ENCODE measurements at places on chromosomes 4 and X.

DNA sequence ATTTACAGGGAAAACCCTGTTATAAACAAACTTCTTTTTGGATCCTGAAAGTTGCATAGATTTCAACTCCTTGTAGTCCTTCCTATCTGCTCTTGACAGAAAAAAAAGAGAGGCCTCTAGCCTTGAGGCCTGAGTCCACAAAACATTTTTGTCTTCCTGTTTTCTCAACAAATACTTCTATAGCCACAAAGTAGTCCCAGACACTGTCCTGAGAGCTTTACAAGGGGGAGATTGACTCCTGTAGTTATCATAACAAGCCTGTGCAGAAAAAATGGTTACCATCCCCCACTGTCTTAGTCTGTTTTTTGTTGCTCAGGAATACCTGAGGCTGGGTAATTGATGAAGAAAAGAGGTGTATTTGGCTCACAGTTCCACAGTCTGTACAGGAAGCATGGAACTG, 35.2 kb downstream of the PCDH7 start:
- no peak for DNase-seq

- DNase-seq, result no peak
These were observed 138.6 kb upstream of the NKX1-1 start for GRCh38 chr4:1544861-1545281.

DNA sequence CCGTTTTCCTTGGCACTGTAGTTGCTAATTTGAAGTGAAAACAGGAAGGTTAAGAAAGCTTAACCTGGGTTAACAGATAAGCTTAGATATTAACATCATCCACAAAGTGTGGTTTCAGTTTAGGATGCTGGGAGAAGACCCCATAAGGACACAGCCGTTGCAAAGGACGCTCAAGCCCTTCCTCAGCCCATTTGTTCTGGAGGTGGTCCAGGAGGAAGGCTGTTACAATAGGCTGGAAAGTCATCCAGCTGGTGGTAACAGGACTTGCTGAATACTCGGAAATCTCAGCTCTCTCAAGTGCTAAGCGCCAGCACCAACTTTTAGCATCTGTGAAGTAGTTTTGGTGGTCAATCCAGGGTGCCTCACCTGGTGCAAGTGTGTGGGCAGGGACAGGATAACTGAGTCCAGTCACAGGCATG, 14.2 kb downstream of the CHST7 start:
- DNase-seq, result no peak

GRCh38 chr4:65589331-65589730, 81.0 kb downstream of the EPHA5 start:
- no peak for DNase-seq

DNA sequence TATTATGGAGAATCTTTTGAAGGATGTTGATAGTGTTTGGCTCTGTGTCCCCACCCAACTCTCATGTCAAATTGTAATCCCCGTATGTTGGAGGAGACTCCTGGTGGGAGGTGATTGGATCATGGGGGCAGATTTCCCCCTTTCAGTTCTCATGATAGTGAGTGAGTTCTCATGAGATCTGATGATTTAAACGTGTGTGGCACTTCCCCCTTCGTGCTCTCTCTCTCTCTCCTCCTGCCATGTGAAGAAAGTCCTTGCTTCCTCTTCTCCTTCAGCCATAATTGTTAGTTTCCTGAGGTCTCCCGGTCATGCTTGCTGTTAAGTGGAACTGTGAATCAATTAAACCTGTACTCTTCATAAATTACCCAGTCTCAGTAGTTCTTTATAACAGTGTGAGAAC, 166.1 kb upstream of the NUDT6 start:
- DNase-seq, result no peak

DNA sequence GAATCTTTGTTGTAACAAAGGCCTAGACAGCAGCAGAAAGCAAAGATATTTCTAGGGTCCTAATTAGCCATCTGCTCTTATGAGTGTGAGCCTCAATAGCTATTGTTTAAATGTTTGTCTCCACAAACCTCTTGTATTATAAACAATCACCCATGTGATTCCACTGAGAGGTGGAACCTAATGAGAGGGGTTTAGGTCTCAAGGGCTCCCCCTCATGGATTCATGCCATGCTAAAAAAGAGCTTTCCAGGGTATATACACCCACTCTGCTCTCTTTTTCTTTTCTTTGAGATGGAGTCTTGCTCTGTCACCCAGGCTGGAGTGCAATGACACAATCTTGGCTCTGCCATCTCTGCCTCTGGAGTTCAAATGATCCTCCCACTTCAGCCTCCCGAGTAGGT, 42.1 kb downstream of the TRIM61 start:
- no peak for DNase-seq

DNA sequence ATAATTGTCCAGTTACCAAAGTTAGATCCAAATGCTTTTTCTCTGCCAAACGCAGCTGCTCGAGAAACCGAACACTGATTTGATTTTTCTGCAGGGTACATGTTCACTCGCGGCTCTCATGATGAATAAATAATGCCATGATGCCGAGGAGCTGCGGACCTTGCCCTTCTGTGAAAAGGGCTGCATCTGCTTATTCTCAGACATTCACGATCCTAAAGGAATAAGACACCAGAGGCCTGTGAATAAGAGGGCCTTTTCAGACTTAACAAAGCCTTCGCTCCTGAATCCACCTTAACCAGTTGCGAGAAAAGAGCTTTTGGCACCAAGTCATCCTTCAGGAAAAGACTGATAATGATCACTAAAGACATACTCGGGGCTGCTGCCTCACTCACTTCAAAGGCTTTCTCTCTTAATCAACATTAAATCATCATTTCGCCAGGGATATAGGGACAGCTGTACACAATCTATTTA, 147.5 kb downstream of the FBXO8 start:
- no peak for DNase-seq

- peak; percentile 21 for DNase-seq
These were observed 76.0 kb downstream of the SPIN4 start for GRCh38 chrX:63275127-63275526.

DNA sequence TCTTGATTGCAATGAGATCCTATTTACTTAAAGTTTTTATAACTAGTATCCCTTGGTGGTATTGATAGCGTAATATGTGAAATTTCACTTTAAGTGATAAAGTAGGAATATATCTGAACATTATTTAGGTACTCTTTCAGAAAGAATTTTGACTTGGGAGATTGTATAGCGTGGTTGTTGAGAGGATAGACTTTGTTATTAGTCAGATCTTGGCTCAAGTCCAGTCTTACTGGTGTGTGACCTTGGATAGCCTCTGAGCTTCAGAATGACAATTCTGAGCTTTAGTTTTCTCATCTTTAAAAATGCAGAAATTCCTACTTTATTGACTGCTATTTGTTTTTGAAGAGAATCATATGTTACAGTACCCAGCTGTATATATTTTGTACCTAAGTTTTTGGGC, 32.6 kb downstream of the DCK start:
- DNase-seq, result no peak

DNA sequence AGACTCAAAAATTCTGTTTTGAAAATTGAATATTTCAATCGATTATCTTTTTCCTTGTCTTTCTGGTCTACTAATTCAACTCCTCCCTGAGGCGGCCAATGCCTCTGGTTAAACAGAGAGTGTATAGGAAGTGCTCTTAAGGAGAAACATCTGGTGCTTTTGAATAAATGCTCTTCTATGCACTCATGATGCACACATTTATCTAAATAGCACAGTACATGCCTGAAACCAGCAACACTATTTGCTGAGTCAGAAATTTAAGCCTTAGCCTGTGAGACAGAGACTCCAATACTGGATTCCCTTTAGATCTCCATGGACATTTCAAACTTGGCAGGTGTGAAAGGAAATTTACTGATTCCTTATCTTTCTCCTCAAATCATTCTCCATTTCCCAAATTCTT, 118.6 kb downstream of the SLIT2 start:
- no peak for DNase-seq

DNA sequence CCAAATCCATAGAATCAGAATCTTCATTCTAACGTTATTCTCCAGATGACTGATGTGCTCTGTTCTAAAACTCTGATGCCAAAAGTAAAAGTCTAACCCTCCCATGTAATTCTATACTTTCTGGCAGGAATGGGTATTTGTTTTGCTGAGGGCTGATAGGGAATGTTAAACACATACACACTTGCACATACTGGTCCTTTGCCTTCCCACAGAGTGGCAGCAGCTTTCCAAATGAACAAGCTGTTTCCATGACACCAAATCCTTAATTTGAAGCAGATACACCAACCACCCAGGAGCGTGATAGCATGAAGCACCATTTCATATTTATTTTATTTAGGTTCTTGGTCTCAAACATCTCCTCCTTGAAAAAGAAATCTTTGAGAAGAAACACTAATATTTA, 155.5 kb upstream of the PRDX4 start:
- no peak for DNase-seq

GRCh38 chrX:41176263-41176662, 91.0 kb downstream of the USP9X start:
- DNase-seq, result no peak

- no peak for DNase-seq
These were observed 43.8 kb upstream of the LAS1L start for GRCh38 chrX:65578346-65578745.

DNA sequence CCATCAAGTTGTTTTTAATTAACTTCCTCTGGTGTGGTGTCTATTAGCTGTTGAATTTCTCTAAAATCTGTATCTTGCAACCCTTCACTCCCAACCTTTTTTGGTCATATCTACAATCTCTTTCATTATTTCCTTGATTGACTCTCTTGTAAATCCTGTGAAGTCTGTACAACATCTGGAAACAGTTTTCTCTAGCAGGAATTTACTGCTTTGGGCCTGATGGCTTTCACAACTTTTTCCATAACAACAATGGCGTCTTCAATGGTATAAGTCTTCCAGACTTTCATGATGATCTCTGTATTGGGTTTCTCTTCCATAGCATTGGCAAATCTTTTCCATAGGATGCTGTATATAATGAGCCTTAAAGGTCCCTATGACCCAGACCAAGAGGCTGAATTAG, 49.0 kb downstream of the TBC1D19 start:
- DNase-seq, result no peak

GRCh38 chrX:57133706-57134105, 3.5 kb downstream of the SPIN2A start:
- no peak for DNase-seq

- DNase-seq, result no peak
These were observed 469 bp downstream of the IRS4 start for GRCh38 chrX:108735679-108736508.

GRCh38 chr4:69057620-69058409, 38.5 kb upstream of the UGT2B7 start:
- DNase-seq, result no peak

DNA sequence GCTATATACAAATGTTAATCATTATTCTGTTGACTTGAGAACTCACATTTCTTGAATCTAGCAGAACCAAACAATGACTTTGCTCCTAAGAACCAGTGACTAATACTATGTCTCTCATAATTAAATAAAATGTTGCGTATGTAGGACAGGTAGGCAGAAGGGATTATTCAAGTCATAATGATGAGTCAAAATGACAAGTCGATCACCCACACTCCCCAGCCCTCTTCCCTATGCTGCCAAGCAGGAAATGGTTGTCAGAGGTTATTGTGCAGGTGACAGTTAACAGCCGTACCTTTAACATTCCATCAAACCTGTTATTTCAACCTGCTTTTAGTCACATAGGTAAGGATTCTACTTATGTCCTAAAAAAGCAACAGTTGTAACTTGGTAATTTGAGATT, 22.0 kb upstream of the STK26 start:
- no peak for DNase-seq

GRCh38 chr4:84338367-84338766, 160.7 kb downstream of the NKX6-1 start:
- no peak for DNase-seq

DNA sequence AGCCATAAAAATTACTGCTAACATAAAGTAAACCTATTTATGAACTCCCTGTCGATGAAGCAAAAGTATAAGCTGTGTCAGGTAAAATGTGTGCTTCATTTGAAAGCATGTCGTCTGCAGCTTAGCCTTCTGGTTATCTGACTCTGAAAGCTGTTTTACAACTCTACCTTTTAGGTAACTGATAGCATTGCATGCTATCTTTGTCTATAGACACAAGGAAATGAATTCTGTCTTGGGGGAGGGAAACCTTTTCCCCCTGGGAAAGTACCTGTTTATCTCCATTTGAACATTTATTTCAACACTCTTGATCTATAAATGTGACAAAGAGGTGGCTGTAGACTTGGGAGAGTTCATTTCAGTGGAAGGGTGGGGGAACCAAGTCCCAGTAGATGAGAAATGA, 51.4 kb downstream of the RAB40A start:
- no peak for DNase-seq

- no peak for DNase-seq
These were observed 673.2 kb upstream of the MAGEB2 start for GRCh38 chrX:29542152-29542551.

DNA sequence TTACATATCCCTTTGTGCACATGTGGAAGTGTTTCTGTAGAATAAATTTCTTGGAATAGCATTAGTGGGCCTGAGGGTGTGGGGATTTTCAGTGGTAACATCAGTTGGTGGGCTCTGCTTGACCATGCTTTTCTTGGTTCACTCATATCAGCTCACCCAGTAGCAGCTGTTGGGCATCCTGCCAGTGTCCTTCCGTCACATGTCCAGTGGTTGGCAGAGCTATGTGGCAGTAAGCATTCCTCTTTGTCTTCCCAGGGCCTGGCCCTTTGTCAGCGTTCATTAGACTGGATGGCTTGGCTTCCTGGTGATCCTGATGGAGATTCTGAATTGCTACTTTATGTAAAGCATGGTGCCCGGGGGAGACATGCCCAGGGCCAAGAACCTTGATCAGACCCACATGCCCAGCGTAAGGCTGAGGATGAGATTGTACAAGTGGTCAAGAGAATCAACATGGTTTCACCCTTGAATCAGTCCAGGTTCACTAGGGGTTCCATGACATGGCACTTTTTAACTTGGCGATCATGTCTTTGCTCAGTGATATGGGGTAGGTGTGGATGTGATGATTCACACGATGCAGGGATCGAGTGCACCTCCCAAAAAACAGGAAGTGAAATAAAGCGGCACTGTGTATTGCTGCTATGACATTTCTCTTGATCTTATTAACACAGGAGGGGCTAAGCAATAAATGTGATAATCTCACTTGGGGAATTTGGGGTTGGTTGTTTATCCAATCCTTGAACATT, 72.1 kb upstream of the IGFBP7 start:
- DNase-seq, result no peak

- no peak for DNase-seq
These were observed 35.0 kb upstream of the CLCN4 start for GRCh38 chrX:10121787-10122186.

DNA sequence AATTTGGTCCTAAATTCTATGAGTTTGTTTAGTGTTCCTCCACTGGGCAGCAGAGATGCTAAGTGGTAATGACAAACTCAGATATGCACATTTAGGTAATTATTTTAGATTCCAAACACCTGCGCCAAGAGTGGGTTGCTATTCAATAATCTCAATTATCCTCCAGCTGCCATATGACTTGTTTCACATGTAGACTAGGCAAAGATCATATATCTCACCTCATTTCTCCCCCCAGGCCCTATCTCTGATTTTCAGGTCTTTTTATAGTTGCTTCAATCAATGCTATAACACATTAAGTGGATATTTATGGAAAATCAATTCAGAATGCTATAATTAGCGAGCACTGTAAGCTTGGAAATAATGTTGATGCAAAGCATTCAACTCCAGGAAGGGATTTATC, 217.6 kb downstream of the KCTD8 start:
- DNase-seq, result no peak
